ENCODE measurements at places on chromosomes 1 and 21.

GRCh38 chr1:204340081-204340889 lies 19.4 kb downstream of the PLEKHA6 start:
- DNase-seq = no peak

GRCh38 chr1:55695552-55695951 lies 480.4 kb upstream of the USP24 start:
- no peak for DNase-seq

GRCh38 chr1:64986903-64987871 lies 20.8 kb upstream of the JAK1 start:
- no peak for DNase-seq

DNA sequence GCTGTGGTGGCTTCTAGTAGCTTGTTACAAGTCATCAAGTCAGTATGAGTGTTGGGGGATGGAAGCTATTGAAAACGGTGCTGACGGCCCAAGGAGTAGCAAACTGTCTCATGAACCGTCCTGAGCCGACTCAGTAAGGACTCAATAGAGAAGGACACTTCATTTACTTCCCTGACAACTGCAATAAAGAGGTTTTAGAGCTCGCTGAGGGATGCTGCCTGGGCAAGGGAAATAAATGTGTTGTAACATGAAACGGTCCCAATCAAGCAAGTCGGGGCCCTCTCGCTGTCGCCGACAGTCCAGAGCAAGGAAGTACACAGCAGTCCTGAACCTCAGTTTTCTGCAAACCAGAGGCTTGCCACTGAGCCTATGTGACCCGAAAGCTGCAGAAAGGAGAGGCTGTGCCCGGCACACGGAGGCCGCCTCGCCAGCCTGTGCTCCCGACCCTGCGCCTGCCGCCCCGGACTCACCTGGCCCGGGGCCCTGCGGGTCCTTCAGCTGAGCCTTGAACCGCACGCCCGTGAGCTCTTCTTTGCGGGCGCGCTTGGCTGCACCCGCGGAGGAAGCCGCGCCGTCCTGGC lies 423 bp downstream of the URB1 start:
- DNase-seq = no peak

GRCh38 chr1:6694121-6694713 lies 7.4 kb downstream of the DNAJC11 start:
- DNase-seq = no peak

DNA sequence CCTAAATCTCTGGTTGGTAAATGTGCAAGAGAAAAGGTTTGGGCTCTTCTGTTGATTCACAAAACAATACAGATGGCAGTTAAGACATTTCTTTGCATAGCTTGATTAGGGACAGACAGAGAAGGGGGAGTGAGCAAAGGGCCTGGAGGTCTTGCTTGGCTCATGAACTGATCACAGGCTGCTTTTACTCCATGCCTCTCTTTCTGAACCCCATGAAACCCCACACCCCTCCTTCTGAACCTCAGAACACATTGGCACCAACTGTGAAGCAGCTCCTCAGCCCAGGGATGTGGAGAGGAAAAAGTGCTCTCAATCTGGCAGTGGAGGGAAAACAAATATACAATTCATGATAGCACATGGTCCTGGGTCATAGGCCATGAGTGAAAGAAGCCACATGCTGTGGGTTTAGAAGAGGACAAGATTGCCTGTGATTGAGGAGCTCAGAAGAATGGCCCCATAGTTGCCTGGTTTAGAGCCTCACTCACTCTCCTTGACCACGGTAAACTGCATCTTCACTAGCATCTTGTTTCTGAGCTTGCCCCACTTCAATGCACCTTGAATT lies 111.6 kb upstream of the GADD45A start:
- DNase-seq = no peak

All from upper lobe of left lung (tissue), 6 donors.